ENCODE measurements at places on chromosomes 1 and 21. TPM values are rescaled to one million over a fixed set of nuclear protein-coding genes. Genes with fewer than 3 reads are reported as not detected.

MEX3A gene
- total RNA-seq: 6.6 TPM

CA6 gene
- total RNA-seq: 4.8 TPM

SLC19A2 gene
- total RNA-seq: 23.9 TPM

RAP1GAP gene
- 3.9 TPM for total RNA-seq

LEFTY1 gene
- total RNA-seq: 0.30 TPM

YOD1 gene
- 27.8 TPM for total RNA-seq

TSTD1 gene
- 29.3 TPM for total RNA-seq

- no peak for DNase-seq
Measured at GRCh38 chr1:60273185-60273584, 199.6 kb upstream of the C1orf87 start.

- DNase-seq: peak; percentile 15
Measured at GRCh38 chr1:206430031-206430983, 40.0 kb upstream of the IKBKE start.

GRCh38 chr1:220670365-220670764 is 19.8 kb upstream of the C1orf115 start:
- DNase-seq: no peak

DNA sequence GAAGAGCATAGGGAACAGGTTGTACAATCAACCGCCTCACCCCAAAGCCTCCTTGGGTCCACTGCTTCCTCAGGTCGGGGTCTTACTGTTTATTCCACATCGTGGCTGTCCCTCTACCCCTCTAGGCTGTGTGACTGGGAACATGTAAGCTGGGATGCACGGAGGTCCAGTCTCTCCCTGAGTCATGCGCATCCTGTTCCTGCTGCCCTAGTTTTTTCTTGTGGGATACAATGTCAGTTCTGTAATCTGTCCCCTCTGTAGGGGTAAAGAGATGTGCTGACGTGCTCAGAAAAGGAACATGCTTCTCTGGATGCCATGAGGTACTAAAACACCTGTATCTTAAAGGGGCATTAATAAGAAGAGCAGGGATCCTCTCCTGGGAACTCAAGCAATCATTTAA is 66.2 kb downstream of the SLC45A1 start:
- DNase-seq: no peak

DNA sequence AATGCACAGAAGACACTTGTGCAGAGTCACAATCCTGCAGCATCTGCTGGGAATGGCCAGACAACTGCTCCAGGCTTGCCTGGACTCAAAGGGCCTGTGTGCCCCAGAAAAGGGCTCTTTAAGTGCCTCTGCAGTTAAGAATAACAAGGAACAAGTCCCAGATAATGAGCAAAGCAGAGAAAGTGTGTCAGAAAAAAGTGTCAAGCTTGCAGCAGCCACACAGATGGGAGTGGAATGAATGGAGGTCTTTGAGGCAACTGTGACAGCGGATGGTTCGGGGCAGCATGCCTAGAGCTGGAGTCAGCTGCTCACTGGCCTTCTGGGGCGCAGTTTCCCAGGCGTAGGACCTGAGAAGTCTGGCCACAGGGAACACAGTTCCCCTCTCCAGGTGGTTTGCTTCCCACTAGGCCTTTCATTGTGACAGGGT is 5.1 kb downstream of the PARP1 start:
- DNase-seq: no peak

DNA sequence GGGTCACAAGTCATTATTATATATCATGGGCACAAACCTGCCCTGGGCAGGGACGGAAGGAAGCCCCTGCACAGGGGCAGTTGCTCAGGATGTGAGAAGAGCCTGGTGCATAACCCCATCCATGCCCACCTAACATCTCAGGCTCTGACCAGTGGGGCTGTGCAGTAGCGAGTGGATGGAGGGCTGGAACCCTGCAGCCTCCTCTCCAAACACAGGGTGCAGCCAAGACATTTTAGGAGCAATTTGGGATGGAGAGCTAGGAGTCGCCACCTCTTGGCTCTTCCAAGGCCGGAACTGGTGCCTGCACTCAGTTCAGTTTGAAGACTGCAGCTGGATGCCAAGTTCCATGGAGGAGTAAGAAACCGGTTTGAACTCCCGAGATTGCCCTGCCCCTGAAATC is 2.8 kb downstream of the MX1 start:
- DNase-seq: no peak

DNA sequence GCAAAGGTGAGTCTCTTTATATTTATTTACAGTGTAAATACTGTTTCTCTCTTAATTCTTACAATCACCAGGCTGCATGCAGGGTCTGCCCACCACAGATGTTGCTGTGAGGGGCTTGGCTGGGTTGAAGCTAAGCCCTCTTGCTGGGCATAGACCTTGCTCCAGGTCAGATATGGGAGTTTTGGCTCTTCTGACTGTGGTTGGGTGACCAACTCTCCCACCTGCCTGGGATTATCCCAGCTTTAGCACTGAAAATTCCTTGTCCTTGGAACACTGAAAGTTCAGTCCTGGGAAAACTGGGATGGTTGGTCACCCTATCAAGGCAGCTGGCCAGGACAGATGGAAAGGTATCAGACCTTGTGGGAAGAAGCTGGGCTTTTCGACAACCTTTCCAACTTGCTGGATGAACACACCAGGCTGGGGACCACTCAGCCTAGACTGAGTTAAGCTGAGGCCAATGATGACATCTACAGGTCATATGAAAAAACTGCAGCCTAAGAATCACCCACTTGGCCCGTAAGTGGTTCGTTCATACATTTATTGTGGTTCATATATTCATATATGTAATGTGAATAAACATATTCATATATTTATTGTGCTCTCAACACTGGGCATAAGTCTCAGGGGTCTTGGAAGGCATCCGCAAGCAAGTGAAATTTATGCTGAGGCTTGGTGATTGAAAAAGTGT is 26.6 kb upstream of the HPDL start:
- peak; percentile 70 for DNase-seq

- no peak for DNase-seq
Measured at GRCh38 chr1:241600496-241600901, 39.7 kb downstream of the CHML start.

DNA sequence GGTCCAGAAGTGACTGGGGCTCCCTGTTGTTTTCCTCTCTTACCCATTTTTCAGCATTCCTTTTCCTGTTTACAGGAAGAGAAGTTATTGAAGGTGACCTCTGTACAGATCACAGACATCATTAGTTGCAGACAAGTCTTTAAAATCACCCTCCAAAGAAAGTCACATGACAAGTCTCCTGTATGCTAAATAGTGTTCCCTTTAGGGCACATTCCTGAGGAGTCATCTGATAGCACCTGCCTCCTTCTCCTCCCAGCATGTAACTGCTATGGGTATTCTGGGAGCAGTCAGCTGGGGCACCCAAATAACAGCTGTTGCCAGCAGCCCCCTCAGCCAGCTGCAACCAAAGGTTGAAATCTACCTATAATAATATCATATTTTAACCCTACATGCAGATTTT is 200.6 kb downstream of the PTGER3 start:
- DNase-seq: no peak

- DNase-seq: peak; percentile 92
Measured at GRCh38 chr1:76005765-76006164, 68.8 kb upstream of the ST6GALNAC3 start.

GRCh38 chr1:186202271-186202764 is 172.7 kb downstream of the TPR start:
- DNase-seq: no peak

- no peak for DNase-seq
Measured at GRCh38 chr1:183537405-183537804, 52.9 kb downstream of the NCF2 start.

DNA sequence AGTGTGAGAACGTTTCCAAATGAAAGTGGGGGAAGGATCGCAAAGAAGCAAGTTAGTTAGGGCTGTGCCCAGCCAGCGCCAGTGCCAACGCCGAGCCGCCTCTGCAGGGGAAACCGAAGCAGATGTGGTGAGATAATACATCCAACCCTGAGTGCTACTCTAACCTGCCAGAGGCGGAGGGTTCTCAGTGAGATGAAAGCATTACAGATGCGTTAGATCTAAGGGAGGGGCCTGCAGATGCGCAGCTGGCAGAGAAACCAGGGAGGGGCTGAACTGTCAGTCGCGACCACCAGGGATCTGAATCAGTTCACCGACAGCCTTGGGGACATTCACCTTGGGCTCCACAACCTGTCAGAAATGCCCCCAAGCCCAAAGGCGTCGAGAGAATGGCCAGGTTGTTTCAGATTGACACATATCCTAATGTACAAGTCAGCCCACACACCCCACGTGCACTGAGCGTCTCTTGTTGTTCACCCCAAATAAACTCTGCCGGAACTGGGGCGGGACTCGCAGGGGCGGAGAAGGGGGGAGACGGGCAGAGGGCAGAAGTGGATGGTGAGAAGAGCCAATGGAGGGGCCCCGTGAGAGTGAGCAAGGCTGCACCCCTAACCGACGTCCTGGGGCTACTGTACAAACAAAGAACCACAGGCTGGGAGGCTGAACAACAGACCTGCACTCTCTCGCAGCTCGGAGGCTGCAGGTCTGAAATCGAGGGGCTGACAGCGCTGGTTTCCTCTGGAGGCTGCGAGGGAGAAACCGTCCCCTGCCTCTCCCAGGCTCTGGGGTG is 8.7 kb upstream of the UMODL1 start:
- DNase-seq: no peak

- DNase-seq: no peak
Measured at GRCh38 chr1:199794105-199794863, 233.2 kb upstream of the NR5A2 start.

DNA sequence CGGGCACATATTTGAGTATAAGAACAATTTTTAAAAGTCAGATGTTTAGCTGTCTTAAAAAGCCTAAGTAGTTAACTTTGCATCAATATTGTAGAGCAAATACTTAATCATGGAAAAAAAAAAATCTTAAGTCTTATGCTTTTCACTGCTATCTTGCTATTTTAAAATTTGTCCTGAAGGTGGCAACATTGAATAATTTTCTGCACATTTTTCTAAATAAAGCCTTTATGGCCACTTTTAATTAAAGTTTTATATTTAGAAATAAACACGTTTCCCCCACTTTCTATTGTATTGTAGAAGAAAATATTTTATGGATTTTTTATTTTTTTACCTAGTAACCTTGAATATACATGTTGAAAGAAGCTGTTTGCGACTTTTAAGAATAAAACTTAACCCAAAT is 198.8 kb downstream of the AMY1C start:
- DNase-seq: no peak

DNA sequence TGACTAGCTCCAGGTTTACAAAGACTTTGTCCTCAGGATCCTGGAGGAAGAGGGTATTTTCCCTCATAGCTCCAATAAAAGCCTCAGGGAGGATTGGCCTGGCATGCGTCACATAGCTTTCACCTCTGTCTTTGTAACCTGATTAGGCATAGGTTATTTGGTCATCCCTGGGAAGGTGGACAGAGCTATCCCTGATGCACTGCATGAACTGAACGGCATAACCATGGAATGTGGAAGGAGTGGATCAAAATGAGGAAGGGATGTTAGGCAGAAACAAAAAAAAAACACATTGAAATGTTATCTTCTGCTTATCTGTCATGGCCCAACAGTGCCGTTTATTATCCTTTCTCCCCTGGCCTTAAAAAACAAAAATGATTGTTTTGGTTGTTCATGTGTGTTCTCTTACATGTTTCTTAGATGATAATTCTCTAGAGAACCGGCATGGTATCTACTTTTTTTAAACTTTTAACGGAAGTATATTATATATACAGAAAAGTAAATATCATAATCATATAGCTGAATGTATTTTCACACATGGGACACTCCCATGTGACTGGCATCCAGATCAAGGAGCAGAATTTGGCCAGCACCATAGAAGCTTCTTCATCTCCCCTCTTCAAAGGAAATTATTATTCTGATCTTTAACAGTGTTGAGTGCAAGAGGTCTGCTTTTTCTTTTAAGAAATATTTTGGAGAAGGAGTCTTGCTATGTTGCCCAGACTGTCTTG is 85.3 kb downstream of the RPS6KC1 start:
- no peak for DNase-seq

- no peak for DNase-seq
Measured at GRCh38 chr1:199678771-199679170, 348.7 kb upstream of the NR5A2 start.

DNA sequence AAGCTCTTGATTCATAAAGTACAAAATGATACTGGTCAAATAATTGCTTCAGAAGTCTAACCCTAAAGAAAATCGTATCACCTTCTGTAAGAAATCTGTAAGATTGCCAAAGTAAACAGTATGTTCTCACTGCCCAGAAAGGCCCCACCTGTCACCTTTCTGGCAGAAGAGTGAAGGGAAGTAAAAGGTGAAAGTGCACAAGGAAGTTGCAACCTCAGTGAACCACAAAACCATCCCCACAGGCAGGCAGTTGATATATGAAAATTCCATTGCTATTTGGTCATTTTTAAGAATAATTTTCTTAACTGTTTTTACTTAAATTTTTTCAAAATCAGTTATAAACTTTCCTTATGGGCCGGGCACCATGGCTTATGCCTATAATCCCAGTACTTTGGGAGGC is 48.5 kb upstream of the FBXO28 start:
- no peak for DNase-seq

DNA sequence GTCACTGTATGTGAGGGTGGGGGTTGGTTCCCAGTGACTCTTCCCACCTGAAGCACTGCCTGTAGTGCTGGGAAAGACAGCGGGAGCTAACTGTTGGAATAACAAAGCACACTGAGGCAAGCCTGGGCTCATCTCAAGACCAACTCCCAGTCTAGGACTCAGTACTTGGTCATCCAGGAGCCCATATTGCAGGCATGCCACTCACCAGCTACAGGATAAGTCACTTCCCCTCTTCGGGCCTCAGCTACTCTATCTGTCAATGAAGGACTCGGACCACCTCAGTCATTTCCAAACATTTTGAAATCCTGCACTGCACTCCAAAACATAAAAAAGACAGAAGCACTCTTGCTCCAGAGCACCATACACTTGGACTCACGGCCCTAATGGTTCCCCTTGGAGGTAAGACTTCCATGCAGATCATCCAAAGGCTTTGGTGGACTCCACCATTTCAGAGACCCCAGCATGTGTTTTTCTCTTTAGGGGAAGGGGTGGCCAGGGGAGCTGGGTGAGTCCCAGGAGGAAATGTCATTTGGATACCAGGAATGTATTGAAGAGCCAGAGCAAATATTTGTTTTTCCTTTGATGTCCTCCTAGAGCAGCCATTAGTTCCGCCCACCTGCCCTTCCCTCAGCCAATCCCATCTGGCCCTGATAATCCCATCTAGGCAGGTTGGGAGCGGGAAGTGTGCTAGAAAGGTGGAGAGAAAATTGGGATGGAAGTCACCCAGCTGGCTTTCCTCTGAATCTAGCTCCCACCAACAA is 3.1 kb downstream of the NUAK2 start:
- no peak for DNase-seq

DNA sequence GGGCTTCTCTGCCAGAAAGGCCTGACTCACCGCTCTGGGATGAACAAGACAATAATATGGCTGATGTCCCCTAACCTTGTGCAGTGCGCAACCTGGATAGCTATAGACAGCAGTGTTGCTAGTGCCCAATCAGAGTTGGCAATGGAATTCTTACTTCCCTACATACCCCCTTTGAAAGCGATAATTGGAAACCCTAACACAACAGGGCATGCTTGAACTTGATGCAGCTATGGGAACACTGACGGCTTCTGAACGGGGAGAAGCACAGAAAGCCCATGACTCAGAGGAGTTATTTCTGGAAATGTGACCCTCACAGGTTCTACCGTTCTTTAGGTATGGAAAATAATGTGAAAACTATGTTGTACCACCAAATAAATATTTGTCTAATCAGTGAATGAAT is 200.6 kb downstream of the TRABD2B start:
- no peak for DNase-seq

- peak; percentile 91 for DNase-seq
Measured at GRCh38 chr1:227793948-227794816, 21.3 kb upstream of the PRSS38 start.

Data from skin of body (tissue), 3 donors.